SJSA1 (cell line): ENCODE measurements at places on chromosomes 4 and X. TPM values are rescaled to one million over a fixed set of nuclear protein-coding genes. Genes with fewer than 3 reads are reported as not detected.

CSAG3 gene
- not detected in 2 replicates for total RNA-seq

KIT gene
- not detected in 2 replicates for total RNA-seq

TKTL2 gene
- not detected in 2 replicates for total RNA-seq

PDS5A gene
- 39.5 and 39.6 TPM in 2 replicates for total RNA-seq

SAGE1 gene
- total RNA-seq: not detected in 2 replicates

SLC6A14 gene
- not detected in 2 replicates for total RNA-seq

NUDT11 gene
- total RNA-seq: 12.2 and 12.3 TPM in 2 replicates

SHOX gene
- total RNA-seq: not detected in 2 replicates

PPM1K gene
- 17.7 and 18.0 TPM in 2 replicates for total RNA-seq

MAGEC2 gene
- not detected in 2 replicates for total RNA-seq

DHRSX gene
- 19.3 and 23.9 TPM in 2 replicates for total RNA-seq

TMPRSS11F gene
- total RNA-seq: not detected in 2 replicates

SRPX2 gene
- total RNA-seq: 33.9 and 38.0 TPM in 2 replicates

PALLD gene
- 99.8 and 118 TPM in 2 replicates for total RNA-seq

RTL3 gene
- total RNA-seq: 2.4 and 2.7 TPM in 2 replicates

WNK3 gene
- total RNA-seq: 0.05 TPM in 1 of 2 replicates, not detected in the other

CD40LG gene
- not detected in 2 replicates for total RNA-seq

NLGN3 gene
- total RNA-seq: not detected in 2 replicates

KLB gene
- total RNA-seq: not detected in 2 replicates

GPRASP3 gene
- 0.22 and 0.68 TPM in 2 replicates for total RNA-seq

XPNPEP2 gene
- total RNA-seq: 0.03 TPM in 1 of 2 replicates, not detected in the other

APEX2 gene
- 13.1 and 15.7 TPM in 2 replicates for total RNA-seq

ZMYM3 gene
- 12.2 and 14.6 TPM in 2 replicates for total RNA-seq

RENBP gene
- total RNA-seq: 0.11 TPM in 1 of 2 replicates, not detected in the other

ABCG2 gene
- total RNA-seq: 11.9 and 14.5 TPM in 2 replicates

LETM1 gene
- 13.1 and 18.6 TPM in 2 replicates for total RNA-seq

NKX3-2 gene
- 2.8 and 3.1 TPM in 2 replicates for total RNA-seq

SETD7 gene
- 13.5 and 22.9 TPM in 2 replicates for total RNA-seq

NXF3 gene
- total RNA-seq: not detected in 2 replicates

KCTD8 gene
- not detected in 2 replicates for total RNA-seq

TLR3 gene
- total RNA-seq: 1.6 and 3.4 TPM in 2 replicates

SYAP1 gene
- 26.0 and 34.6 TPM in 2 replicates for total RNA-seq
